H1 (cell line): ENCODE measurements at places on chromosomes 3 and 15. TPM values are rescaled to one million over a fixed set of nuclear protein-coding genes. Genes with fewer than 3 reads are reported as not detected.

GRCh38 chr3:80750637-80751036, 982.8 kb upstream of the ROBO1 start:
- H3K36me3 ChIP-seq = no peaks in the 10 kb centered on the region
- DNase-seq = no peak
- no peak overlapping the region for H3K4me3 ChIP-seq
- peaks cover 4% of the 10 kb centered on the region; the same call in 1 of the 2 replicates for H3K4me1 ChIP-seq
- H3K27me3 ChIP-seq = no peaks in the 10 kb centered on the region

DNA sequence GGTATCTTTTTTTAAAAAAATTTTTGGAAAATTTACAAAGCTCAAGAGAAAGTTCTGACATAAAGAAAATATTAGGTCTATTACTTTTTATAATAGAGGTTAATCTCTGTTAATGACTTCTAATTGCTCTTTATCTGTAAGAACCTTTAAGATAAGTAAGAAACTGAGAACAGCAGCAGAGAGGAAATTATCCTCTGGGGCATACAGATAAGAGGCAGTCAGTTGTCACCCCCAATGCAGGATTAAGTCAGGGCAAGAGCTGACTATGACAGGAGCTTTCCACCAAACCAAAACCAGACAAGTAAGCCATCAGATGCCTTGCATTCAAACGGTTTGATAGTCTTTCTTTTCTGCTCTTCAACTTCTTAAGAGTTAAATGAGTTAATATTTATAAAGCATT, 149.0 kb downstream of the GSK3B start:
- H3K36me3 ChIP-seq = no peaks in the 10 kb centered on the region
- no peaks in the 10 kb centered on the region for H3K27me3 ChIP-seq
- no peak for DNase-seq
- no peak overlapping the region for H3K27ac ChIP-seq
- H3K4me1 ChIP-seq = no peaks in the 10 kb centered on the region

DNA sequence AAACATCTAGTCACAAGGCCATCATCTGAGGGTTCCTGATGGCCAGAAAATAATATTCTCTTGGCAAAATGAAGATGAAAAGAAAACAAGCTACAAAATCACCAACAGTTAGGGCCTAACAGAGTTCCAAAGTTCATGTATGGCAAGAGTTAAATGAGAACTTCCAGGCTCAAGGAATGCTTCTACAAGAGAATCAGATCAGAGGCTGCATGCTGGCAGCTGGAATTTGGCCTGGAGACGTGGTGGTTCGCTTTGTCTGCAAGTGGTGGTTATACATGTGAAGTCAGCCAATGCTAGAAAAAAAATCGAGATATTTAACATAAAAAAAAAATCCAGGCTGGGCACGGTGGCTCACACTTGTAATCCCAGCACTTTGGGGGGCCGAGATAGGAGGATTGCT, 5.6 kb downstream of the SIAH2 start:
- no peaks in the 10 kb centered on the region; the same call in 1 of the 2 replicates for H3K4me1 ChIP-seq
- no peak overlapping the region for H3K4me3 ChIP-seq
- no peak overlapping the region for H3K27ac ChIP-seq
- H3K36me3 ChIP-seq = no peaks in the 10 kb centered on the region
- DNase-seq = no peak

DNA sequence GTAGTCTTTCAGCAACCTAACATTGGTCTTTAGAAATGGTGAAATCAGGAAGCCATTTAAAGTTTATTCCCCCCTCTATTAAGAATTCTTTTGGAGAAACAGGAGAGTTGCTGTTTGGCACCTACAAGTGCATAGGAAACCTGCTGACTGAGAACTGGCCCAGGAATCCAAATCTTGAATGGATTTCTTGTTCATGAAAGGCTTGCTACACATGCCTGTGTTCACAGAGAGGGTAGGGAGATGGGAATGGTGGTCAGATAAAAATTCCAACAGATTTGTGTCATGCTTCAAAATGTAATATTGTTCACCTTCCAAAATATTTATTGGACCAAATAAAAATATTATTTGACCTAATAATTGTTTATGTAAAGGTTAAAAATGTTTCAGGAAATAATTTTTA, 24.2 kb upstream of the ZPLD1 start:
- DNase-seq = no peak
- no peaks in the 10 kb centered on the region for H3K27me3 ChIP-seq
- H3K4me3 ChIP-seq = no peak overlapping the region
- H3K4me1 ChIP-seq = no peaks in the 10 kb centered on the region
- no peak overlapping the region for H3K27ac ChIP-seq

DNA sequence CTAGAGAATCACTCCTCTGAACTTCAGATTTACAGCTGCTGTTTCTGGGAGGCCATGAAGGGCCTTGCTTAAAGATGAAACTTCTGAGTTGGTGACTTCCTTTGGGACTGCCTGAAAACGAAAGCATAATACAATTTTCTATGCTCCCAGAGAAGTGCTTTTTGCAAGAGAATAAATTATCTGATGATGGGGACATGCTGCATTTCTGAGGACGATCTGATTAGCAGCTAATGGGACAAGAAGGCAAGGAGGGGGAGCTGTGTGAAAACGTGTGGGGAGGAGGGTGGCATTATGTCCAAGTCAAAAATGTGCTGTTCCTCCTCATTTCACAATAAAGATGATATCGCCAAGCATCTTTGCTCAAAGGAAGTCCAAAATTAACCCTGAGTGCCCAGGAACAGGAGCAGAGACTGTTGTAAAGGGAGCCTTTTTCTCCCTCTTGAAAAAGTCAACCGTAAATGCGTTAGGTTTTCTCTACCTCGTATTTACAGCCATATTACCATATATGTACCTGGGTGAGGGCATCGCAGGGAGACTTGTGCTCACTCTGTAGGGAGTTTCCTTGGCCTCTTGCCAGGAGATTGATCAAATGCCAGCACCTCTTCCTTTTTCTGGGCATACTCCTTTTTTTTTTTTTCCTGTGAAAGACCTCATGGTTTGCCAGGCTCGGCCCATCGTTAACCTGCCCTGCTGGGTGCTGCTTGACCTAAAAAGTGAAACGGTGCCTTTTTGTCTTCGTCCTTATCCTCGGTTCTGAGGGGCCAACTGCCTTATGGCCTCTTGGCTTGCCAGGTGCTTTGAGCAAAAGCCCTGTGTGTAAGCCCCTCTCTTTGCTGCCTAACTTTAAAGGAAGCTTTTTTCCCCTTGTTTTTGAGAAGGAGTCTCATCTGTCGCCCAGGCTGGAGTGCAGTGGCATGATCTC, 11.5 kb downstream of the ITPR1 start:
- H3K36me3 ChIP-seq = no peaks in the 10 kb centered on the region
- H3K27ac ChIP-seq = no peak overlapping the region
- H3K4me1 ChIP-seq = peaks cover 4% of the 10 kb centered on the region; the same call in 1 of the 2 replicates
- H3K4me3 ChIP-seq = no peak overlapping the region
- no peaks in the 10 kb centered on the region for H3K27me3 ChIP-seq
- no peak for DNase-seq

- H3K27me3 ChIP-seq = no peaks in the 10 kb centered on the region
- no peak overlapping the region for H3K27ac ChIP-seq
- no peak overlapping the region for H3K4me3 ChIP-seq
- H3K4me1 ChIP-seq = no peaks in the 10 kb centered on the region
- no peaks in the 10 kb centered on the region for H3K36me3 ChIP-seq
Measured at GRCh38 chr15:95417761-95418160, 912.7 kb upstream of the NR2F2 start.

DNA sequence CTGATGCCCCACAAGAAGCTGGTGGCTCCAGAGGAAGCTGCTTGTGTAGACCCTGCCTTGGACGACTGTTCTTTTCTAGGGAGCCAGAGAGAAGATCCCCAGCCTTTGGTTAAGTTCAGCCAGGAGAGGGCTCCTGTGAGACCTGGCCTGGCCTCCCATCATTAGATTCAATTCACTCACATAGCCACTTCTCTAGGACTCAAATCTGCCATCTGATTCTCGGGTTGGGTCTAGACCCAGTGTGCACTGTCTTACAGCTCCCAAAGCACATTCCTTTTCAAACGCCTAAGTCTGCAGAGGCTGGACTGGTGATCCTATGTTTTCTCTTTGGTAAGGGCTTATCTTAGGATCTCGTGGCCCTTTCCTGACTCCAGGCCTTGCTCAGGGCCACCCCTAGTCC, 81.7 kb upstream of the NPHP3 start:
- H3K4me3 ChIP-seq = no peak overlapping the region
- H3K27ac ChIP-seq = no peak overlapping the region
- DNase-seq = peak; percentile 49
- no peaks in the 10 kb centered on the region for H3K4me1 ChIP-seq

- H3K27ac ChIP-seq = no peak overlapping the region
- H3K4me1 ChIP-seq = peaks cover 2% of the 10 kb centered on the region; the same call in 1 of the 2 replicates
- H3K27me3 ChIP-seq = no peaks in the 10 kb centered on the region
- H3K4me3 ChIP-seq = no peak overlapping the region
Measured at GRCh38 chr3:126245811-126246727, 65.7 kb upstream of the ALDH1L1 start.

GRCh38 chr15:62087671-62088352, 21.0 kb downstream of the C2CD4A start:
- H3K4me1 ChIP-seq = no peaks in the 10 kb centered on the region
- no peak overlapping the region for H3K4me3 ChIP-seq
- no peaks in the 10 kb centered on the region for H3K27me3 ChIP-seq
- H3K27ac ChIP-seq = no peak overlapping the region
- no peaks in the 10 kb centered on the region for H3K36me3 ChIP-seq

DNA sequence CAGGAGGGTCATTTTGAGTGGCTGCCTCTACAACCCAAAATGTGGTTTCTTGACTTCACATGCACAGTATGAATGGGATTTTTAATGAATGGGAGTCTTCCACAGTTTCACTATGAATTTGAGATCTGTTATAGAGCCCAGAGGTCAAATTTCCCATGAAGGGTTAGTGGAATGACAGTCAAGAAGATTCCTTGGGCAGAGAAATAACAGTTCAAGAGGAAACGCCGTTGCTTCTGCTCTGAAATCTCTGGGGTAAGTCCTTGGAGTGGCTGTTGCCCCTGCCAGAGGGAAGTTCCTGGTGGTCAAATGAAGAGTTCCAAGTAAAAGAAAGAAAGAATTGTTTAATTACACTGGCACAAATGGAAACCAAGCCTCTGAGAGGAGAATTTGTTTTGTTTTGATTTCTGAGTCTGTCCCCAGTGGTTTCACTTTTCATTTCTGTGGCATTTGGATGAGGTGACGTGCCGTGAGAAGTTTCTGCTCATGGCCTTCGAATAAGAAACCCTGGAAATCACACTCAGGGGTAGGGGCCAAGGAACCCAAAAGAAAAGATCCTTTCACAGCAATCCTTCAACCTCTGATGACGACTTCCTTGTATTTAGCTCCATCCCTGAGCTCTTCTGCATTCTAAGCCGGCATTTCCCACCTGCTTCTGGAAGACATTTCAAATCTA, 77.5 kb upstream of the IL12A start:
- no peaks in the 10 kb centered on the region for H3K27me3 ChIP-seq
- H3K4me3 ChIP-seq = no peak overlapping the region
- no peak overlapping the region for H3K27ac ChIP-seq

The TEX9 gene
- 1.7 and 3.4 TPM in 2 replicates for polyA plus RNA-seq

GRCh38 chr3:56254835-56255234, 213.4 kb downstream of the ERC2 start:
- H3K27ac ChIP-seq = no peak overlapping the region
- DNase-seq = no peak
- H3K4me1 ChIP-seq = peaks cover 12% of the 10 kb centered on the region; the same call in 1 of the 2 replicates
- H3K4me3 ChIP-seq = no peak overlapping the region
